Activated T-helper 2 cell treated with anti-CD3 and anti-CD28 coated beads, Interferon-gamma antibody, Interleukin-2, Interleukin-4, amounts not matched to agents 10 μg/mL and 5 μg/mL and 100 μg/mL, durations not matched to agents 14 hours and 24 hours and 36 hours (primary cell): ENCODE measurements at places on chromosomes 1 and 21.

DNA sequence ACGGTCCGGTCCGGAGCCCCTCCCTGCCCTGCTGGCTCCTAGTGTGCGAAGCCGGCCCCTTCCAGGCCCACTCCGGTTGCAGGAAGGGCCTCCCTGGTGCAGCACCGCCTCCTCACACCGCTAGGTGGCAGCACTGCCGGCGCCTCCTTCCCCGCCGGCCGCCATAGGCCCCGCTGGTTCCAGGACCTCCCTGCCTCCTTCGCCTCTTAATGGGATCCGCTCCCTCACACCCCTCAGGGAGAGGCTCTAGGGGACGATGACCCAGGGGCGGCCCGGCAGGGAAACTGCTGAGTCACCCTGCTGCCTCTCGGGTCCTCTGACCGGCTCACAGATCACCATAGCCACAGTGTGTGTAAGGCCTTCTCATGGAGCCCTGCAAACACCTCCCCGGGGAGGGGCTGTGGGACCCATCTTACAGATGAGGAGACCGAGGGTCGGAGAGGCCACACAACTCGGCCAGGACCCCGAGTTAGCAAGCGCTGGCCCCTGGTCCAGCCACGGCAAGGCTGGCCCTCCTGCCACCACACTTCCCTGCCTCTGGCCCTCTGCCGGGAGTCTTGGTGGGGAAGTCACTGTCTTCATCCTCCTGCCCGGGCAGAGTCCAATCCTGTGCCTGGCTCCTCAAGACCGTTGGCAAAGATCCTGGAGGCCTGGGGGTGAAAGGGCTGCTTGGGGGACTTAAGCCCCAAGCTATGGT lies 1.6 kb upstream of the AJAP1 start:
- H3K4me3 ChIP-seq = no peak overlapping the region
- peaks cover 29% of the 10 kb centered on the region for H3K27me3 ChIP-seq

GRCh38 chr21:29217818-29218291 lies 80.9 kb upstream of the BACH1 start:
- H3K4me1 ChIP-seq = no peaks in the 10 kb centered on the region
- H3K27ac ChIP-seq = no peak overlapping the region
- no peak for DNase-seq
- H3K27me3 ChIP-seq = peaks cover 3% of the 10 kb centered on the region
- H3K4me3 ChIP-seq = no peak overlapping the region

GRCh38 chr1:114319418-114319817 lies 165.7 kb upstream of the SYT6 start:
- peaks cover 8% of the 10 kb centered on the region for H3K27me3 ChIP-seq
- H3K4me1 ChIP-seq = no peaks in the 10 kb centered on the region
- no peaks in the 10 kb centered on the region for H3K36me3 ChIP-seq
- no peak overlapping the region for H3K27ac ChIP-seq
- H3K4me3 ChIP-seq = no peak overlapping the region

- no peaks in the 10 kb centered on the region for H3K27me3 ChIP-seq
- H3K36me3 ChIP-seq = peaks cover 21% of the 10 kb centered on the region
- H3K4me1 ChIP-seq = peaks cover 25% of the 10 kb centered on the region
- DNase-seq = no peak
- H3K4me3 ChIP-seq = no peak overlapping the region
- H3K27ac ChIP-seq = no peak overlapping the region
These were observed 74.6 kb upstream of the MRPS6 start for GRCh38 chr21:33998809-33999208.

DNA sequence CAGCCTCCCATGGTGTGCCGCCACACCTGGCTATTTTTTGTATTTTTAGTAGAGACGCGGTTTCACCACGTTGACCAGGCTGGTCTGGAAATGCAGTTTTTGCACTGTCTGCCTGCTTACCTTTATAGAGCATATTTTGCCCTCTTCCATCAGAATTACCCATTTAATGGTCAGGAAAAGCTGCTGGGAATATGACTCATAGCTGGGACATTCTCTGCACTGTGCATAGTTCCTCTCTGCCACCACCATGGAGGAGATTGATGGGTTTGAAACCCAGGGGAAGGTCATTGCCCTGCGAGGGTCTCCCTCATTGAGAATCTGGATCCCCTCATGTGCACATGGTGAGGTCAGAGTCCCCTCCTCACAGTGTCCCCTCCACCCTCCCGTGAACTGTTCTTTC lies 32.1 kb downstream of the MX1 start:
- H3K27me3 ChIP-seq = no peaks in the 10 kb centered on the region
- DNase-seq = no peak
- H3K4me3 ChIP-seq = no peak overlapping the region
- H3K27ac ChIP-seq = no peak overlapping the region
- H3K36me3 ChIP-seq = peaks cover 54% of the 10 kb centered on the region

- DNase-seq = no peak
- no peak overlapping the region for H3K27ac ChIP-seq
- no peaks in the 10 kb centered on the region for H3K4me1 ChIP-seq
These were observed 110.8 kb downstream of the PLXNA2 start for GRCh38 chr1:208133355-208133754.

DNA sequence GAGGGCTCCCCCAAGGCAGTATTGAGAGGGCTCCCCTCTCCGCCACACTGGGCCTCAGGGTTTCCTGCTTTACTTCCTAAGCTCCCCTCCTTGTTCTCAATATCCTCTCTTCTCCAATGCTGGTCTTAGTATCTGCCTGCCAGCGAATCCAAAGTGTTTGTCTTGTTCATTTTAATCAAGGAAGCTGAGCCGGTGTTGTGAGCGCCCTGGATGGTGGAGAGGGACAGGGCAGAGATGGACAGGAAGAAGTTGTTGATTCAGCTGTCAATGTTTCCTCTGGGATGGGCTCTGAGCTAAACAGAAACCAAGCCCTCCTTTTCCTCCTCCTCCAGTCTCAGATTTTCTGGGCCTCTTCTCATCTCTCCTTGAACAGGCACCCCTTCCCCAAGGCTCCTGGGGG lies 5.4 kb downstream of the OLFML3 start:
- no peaks in the 10 kb centered on the region for H3K4me1 ChIP-seq
- no peaks in the 10 kb centered on the region for H3K36me3 ChIP-seq
- H3K27me3 ChIP-seq = no peaks in the 10 kb centered on the region

DNA sequence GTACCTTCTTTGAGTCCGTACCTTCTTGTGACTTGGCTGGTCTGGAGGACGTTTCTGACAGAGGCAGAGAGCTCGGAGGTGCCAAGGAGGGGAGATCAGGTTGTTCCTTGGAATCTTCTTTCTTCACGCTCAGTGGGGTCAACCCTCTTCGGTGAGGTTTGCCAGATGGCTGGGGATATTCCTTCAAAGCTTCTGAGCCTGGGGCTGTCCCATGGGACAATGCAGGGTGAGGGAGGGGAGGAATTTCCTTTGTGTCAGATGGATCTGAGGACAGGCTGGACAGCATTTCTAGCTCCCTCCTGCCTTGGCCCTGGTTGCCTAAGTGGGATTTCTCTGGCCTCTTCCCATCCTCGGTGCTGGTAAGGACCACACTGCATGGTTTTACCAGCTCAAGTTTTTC lies 95.5 kb upstream of the EDN2 start:
- H3K27me3 ChIP-seq = no peaks in the 10 kb centered on the region
- H3K27ac ChIP-seq = no peak overlapping the region
- H3K4me1 ChIP-seq = peaks cover 34% of the 10 kb centered on the region
- peaks cover 84% of the 10 kb centered on the region for H3K36me3 ChIP-seq

GRCh38 chr1:100250264-100250663 lies 630 bp upstream of the DBT start:
- H3K36me3 ChIP-seq = peaks cover 4% of the 10 kb centered on the region
- no peak overlapping the region for H3K4me3 ChIP-seq
- peaks cover 7% of the 10 kb centered on the region for H3K4me1 ChIP-seq
- no peak overlapping the region for H3K27ac ChIP-seq
- DNase-seq = no peak

DNA sequence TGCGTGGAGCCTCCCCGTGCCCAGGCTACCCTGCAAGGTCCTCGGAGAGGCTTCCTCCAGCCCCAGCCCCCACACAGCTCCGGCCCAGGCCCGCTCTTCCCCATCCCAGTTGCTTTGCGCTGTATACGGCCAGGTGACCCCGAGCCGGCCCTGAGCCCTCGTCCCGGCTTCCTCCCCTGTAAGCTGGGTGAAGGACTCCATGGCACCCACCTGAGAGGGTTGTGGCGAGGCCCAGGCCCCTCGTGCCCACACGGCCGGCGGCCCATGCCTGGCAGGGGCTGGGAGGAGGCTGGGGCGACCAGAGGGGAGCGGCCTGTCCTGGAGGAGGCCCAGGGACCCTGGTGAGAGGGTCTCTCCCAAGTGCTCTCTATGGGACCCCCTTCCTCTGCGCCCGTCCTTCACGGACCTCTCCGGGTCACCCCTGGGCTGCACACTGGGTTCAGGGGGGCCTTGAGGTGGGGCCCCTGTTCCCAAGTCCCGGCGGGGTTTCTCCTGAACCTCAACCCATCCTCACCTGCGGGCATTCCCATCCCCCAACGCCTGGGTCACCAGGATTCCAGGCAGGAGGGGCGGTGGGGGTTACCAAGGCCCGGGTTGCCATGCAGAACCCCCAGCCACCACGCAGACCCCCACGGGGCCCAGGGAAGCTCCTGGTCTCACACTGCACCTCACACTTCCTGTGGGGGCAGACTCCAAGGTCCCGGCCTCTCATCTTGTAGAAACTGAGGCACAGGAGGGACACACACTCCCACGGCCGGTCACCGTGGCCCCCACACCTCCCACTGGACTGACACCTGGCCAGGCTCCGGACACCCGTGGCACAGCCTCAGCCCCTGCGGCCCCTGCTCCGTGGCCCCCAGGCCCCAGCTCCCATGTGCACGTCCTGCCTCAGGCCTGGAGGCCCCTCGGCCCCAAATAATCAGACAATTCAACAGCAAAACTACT lies 25.2 kb downstream of the COL6A1 start:
- H3K36me3 ChIP-seq = no peaks in the 10 kb centered on the region
- no peaks in the 10 kb centered on the region for H3K4me1 ChIP-seq
- DNase-seq = peak; percentile 3
- no peak overlapping the region for H3K27ac ChIP-seq
- no peak overlapping the region for H3K4me3 ChIP-seq

DNA sequence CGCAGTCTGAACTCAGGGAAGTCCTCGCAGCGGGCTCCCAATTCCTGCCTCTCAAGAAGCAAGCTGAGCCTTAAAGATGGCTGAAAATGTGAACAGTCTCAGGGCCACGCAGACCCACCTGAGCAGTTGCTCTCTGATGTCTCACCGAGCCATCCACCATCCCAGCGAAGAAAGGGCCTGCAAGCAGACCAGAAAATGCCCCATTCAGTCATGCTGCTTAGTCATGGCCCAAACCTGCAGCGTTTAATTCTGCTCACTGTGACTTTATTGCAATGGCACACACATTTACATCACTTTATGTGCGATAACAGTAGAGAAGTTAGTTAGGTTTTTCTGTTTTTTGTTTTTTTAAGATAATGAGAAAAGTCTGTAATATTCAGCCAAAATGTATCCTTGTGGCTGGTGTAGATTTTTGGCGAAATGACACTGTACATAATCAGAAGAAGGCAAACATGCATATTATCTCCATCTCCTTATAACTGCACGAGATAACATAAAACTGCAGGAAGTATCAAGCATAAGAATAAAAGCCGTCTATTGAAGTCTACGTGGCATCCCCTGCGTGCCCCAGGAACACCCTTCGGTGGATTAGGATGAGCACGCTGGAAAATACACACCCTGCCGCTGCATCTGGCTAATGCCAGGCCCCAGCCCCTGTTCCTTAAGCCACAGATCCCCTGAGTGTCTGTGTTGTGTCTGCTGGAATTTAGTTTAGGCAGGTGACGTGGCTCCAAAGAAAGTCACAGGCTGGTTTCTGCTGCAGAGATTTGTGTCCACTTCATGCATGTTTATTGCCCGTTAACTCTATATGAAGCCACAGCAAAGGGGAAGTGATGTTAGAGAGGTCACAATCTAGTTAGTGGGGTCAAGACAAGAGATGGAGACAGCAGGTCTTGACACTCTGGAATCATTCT lies 119.8 kb upstream of the IRF2BP2 start:
- peaks cover 22% of the 10 kb centered on the region for H3K36me3 ChIP-seq
- H3K4me3 ChIP-seq = no peak overlapping the region
- H3K27me3 ChIP-seq = no peaks in the 10 kb centered on the region
- peak overlapping the region; percentile 97 for H3K27ac ChIP-seq

- peaks cover 13% of the 10 kb centered on the region for H3K27me3 ChIP-seq
- H3K27ac ChIP-seq = no peak overlapping the region
- H3K36me3 ChIP-seq = no peaks in the 10 kb centered on the region
These were observed 32.4 kb downstream of the SLC9C2 start for GRCh38 chr1:173570370-173571007.

GRCh38 chr1:95584315-95584714 lies 350.3 kb downstream of the RWDD3 start:
- no peak overlapping the region for H3K4me3 ChIP-seq
- no peaks in the 10 kb centered on the region for H3K27me3 ChIP-seq
- no peak overlapping the region for H3K27ac ChIP-seq
- no peak for DNase-seq
- H3K4me1 ChIP-seq = no peaks in the 10 kb centered on the region

GRCh38 chr1:180194546-180195207 lies 35.4 kb upstream of the LHX4 start:
- peaks cover 11% of the 10 kb centered on the region for H3K4me1 ChIP-seq
- DNase-seq = no peak
- H3K27ac ChIP-seq = no peak overlapping the region
- peaks cover 5% of the 10 kb centered on the region for H3K36me3 ChIP-seq

DNA sequence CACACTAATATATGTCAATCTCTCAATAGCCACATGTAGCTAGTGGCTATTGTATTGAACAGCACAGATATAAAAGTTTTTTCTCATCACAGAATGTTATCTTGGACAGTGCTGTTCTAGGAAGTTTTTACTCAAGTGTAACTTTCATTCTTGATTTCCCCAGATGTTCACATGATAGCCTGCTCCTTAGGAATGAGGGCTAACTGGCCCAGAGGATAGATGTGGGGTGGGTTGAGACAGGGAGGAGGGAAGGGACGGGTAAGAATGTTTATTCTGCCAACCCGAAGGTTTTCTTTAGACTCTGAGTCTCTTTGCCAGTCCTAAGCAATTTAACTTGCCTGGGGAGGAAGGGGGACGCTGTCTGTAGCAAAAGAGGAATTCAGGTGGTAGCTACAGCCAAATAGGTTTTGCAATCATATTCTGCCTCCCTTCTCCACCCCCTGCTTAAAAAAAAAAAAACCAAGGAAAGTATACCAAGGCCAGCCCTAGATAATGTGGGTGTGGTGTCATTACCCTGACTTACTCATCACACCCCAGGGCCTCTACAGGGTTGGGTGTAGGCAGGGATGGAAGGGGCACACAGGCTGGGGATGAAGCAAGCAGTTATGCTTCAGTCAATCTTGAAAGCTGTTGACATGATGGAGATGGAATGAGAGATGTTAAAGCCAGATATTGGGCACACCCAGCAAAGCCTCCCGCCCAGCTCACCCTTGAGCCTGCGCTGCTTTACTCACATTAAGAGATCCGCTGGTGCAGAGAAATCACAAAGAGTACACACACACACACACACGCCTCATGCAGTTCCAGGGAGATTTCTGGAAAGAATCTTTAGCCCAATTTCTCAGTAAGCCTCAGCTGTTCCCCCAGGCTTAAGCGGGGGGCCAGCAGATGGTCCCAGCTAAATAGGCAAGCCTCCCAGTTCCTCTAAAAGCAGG lies 59.9 kb downstream of the PLXNA2 start:
- H3K36me3 ChIP-seq = no peaks in the 10 kb centered on the region
- DNase-seq = no peak
- H3K4me1 ChIP-seq = peaks cover 16% of the 10 kb centered on the region
- no peak overlapping the region for H3K4me3 ChIP-seq
- peaks cover 12% of the 10 kb centered on the region for H3K27me3 ChIP-seq

GRCh38 chr1:113190078-113190477 lies 117.1 kb downstream of the LRIG2 start:
- no peak for DNase-seq
- no peaks in the 10 kb centered on the region for H3K36me3 ChIP-seq
- H3K27me3 ChIP-seq = peaks cover 18% of the 10 kb centered on the region
- no peak overlapping the region for H3K27ac ChIP-seq
- H3K4me1 ChIP-seq = peaks cover 4% of the 10 kb centered on the region
